Activated naive CD4-positive, alpha-beta T cell treated with anti-CD3 and anti-CD28 coated beads for 36 hours (primary cell): ENCODE measurements at places on chromosomes 11 and 22.

- DNase-seq: no peak
Observed at GRCh38 chr11:95219599-95219998, 11.4 kb downstream of the SESN3 start.

GRCh38 chr11:67230406-67230805 is 35.9 kb upstream of the GRK2 start:
- DNase-seq: no peak

DNA sequence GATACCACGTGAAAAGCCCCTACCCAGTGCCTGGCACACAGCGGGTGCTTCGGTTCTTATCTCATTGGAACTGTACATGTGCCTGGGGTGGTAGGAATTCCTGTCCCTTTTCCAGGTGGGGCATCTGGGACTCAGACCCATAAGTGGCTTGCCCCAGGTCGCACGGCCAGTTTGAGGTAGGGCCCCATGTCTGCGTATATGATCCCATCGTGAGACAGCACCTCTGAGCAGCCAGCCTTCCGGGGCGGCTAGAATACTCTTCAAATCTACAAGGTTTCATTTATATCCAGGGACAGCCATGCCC is 33.5 kb upstream of the SMIM38 start:
- DNase-seq: no peak

GRCh38 chr22:40401532-40401931 is 31.1 kb downstream of the SGSM3 start:
- peak; percentile 44 for DNase-seq

DNA sequence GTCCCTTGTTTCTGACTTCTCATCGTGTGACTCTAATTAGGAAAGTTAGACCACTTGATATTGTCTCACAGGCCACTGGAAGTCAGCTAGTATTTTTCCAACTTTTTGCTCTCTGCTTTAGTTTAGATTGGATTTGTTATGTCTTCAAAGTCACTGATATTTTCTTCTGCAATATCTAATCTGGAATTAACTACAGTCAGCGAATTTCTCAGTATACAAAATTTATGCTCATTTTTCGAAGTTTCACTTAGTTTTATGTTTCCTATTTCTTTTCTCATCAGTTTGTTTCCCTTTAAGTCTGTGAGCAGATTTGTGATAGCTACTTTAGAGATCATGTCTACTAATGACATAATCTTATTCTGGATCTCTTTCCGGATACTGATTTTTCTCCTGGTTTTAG is 1027.2 kb upstream of the CNTN5 start:
- DNase-seq: no peak

DNA sequence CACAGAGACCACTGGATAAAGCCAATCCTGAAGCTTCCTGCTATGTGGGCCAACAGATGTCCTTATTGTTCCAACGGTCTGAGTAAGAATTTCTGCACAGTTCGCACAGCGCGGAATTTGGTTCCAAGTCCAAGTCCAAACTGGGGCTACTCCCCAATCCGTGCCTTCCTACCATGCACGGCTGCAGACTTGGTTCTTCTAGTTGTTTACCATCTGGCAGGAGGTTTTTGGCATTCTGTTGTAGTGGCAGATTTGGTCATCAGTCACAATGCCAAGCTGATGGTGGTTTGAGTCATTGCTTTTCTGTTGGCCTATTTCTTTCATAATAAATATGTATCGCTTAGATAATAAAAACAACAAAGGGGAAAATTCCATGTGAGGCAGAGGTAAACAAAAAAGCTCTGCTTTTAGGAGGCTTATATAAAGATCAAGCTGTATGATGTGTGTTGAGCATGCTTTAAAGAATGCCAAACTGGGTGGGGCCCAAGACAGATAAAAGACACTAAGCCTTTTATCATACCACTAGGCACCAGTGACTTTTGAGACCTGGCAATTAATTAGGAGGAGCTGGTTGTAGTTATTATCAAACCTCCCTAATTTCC is 52.5 kb upstream of the SYN3 start:
- DNase-seq: no peak

DNA sequence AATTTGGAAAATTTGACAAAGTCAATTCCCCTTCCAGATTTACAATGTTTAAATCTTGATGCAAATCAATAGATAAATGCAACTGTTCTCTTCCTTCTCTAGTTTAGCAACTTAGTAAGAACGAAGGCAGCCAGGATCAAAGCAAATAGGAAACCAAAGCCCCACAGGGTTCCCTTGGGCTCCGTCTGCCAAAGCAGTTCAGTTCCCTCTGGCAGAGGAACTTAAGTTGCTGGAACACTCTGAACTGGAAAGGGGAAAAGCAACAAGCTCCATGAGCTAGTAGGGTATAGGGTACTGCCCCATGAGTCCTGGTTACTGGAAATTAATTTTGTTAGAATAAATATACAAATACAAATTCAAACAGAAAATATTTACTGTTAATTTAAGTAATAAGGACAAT is 91.3 kb downstream of the RELT start:
- DNase-seq: no peak

DNA sequence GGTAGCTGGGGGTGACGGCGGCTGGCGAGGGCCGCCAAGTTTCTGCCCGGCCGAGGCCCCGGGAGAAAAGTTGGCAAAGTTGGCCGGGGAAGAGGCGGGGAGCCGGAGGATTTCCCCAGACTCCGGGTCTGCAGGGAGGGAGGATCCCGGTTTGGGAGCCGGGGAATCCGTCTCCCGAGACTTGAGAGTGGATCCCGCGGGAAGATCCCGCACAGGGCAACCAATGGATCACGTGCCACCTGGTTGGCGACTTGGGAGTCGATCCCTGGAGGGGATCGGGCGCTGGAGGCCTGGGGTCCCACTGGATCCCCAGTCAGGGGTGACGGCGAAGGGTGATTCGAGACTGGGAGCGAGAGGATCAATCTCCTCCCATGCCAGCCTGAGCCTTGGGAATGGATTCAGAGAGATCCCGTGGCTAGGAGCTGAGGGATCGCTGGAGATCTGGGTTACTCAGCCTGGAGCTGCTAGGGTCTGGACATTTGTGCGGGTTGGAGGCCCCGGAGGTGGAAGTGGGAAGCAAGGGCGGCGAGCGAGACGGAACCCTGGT is 394 bp downstream of the KIAA1671 start:
- no peak for DNase-seq

DNA sequence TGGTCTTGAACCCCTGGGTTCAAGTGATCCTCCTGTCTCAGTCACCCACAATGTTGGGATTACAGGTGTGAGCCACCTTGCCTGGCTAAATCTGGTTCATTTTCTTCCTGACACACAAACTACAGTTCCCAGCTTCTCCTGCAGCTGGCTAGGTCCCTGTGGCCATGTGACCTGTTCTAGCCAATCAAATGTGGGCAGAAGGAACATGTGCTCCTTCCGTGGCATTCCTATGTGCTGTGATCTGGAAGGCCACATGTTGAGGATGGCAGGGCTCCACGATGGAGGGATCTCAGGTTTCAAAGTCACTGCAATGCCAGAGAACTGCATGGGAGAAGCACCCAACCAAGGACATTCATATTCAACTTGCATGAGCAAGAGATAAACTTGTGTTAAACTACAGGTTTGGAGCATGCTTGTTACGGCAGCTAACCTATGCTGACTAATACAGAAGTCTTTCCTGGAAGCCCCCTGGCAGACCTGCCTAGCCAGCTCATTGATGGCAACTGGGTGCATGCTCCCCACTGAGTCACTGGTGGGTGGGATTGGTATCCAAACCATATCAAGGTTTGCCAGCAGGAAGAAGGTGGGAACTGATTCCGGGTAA is 86.0 kb downstream of the RPS6KA4 start:
- DNase-seq: no peak

- no peak for DNase-seq
Observed at GRCh38 chr22:45968751-45969413, 8.1 kb downstream of the WNT7B start.

GRCh38 chr11:128260398-128260797 is 327.0 kb downstream of the ETS1 start:
- DNase-seq: no peak

GRCh38 chr11:87290304-87290922 is 252.7 kb downstream of the TMEM135 start:
- DNase-seq: no peak
